ENCODE measurements at places on chromosomes 2 and 18.

DNA sequence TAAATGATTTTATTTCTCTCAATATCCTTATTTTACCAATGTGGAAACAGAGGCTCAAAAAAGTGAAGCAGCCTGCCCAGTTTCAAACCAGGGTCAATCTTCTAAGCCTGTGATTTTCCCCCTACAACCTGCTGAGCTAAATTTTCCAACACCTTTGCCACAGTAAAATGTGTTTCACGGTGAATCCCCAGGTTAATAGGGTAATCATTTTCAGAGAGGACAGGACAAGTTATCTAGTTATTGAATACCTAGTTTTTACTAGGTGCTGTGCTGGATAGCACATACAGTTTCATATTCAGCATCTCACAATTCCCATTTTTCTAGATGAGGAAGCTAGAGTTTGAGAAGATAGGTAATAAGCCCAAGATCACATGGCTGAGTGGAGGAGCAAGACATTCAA is 236.6 kb downstream of the PTH2R start:
- DNase-seq = no peak

GRCh38 chr18:74990563-74991081 is 218.3 kb downstream of the PTGR3 start:
- DNase-seq = no peak

DNA sequence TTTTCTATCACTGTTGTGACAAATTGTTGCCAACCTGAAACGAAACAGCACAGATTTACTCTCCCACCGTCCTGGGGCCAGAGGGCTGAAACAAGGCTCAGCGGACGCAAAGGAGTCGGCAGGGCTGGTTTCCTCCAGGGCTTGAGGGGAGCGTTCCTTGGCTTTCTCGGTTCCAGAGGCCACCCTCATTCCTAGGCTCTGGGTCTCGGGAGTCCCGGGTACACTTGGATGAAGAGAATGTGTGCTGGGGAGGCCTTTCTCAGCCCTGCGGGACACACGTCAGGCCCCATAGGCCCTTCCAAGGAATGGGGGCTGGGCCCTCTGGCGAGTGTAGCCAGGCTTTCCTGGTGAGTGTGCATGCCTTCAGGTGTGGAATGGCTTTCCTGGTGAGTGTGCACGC is 287.3 kb upstream of the HS6ST1 start:
- peak; percentile 11 for DNase-seq

DNA sequence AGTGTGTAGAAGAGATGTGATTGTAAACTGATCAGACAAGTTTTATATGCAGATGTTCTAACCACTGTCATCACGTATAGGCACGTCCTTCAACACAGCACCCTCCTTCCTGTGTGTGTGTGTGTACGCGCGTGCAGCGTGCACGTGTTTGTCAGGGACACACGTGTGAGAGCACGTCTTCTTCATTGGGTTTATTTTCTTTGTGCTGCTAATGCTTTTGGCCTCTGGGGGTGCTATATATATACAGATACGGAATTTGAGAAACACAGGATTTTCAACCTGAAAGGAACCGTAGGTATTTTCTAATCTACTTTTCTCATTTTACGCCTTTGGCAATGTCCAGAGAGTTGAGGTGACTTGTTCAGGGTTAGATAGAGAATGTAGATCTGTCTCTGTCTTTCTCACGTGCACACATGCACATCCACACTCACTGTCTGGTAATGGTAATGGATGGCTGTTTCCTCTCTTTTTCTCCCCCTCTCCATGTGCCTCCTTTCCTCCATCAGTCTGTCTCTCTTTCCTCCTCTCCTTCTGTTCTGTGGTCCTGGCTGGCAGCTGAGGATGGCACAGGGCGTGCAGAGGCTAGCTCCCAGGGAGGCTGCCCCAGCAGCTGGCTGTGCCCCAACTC is 13.4 kb upstream of the CELF4 start:
- DNase-seq = no peak
